ENCODE measurements at places on chromosomes 7 and 10.

DNA sequence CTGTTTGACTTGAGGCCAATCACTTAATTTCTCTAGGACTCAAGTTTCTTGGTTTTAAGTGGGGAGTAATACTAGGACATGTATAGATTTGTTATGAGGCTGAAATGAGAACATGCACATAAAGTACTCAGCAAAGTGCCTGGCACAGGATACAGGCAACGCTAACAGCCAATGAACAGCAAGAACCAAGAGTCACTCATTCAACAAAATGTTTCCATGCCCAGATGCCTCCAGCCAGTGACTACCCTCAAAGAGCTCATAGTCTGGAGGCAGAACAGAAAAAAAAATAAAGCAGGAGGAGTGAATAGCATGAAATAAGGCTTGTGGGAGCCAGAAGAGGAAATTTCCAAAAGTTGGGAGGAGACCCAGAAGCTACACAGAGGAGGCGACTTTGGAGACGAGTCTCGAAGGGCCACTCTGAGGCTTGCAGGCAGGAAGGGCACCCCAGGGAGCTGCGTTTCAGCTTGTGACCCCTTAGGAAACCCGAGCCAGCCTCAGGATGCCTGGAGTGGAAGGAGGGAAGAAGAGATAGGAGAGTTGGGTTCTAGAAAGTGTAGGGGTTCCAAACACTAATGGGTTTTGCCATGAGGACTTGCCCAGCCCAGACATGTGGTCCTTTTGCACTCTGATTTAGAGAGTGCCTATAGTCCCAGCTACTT, 70.0 kb downstream of the CXCL12 start:
- no peak overlapping the region for H3K4me3 ChIP-seq
- peaks cover 3% of the 10 kb centered on the region for H3K27me3 ChIP-seq
- H3K36me3 ChIP-seq, result no peaks in the 10 kb centered on the region

DNA sequence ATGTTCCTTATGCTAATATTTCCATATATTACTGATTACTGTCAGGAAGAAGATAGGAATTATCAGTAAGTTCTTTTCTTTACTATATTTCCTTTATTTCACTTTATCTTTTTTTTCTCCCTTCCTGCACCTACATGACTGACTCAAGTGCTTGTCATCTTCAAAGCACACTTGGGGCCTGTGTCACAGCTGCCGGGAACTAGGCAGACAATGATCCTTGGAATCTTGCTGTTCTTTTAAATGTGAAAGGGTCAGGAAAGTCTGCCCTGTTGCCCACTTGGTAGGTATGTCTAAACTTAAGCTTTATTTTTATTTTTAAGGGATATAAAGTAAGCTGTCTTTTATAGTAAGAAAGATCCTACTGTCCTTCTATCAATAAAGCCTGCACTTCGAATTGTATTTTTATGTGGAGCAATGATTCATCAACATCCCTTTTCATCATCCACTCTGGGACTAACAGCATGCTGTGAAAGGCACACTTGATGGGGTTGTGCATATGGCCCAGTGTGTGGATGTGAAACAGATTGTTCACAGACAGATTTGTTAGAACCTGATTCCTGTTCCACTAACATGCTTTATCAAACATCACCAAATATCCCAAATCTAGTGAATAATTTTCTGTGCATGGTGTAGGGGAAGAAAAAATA, 556.9 kb downstream of the DNAJB9 start:
- no peaks in the 10 kb centered on the region for H3K36me3 ChIP-seq
- H3K27ac ChIP-seq, result no peak overlapping the region
- H3K4me3 ChIP-seq, result no peak overlapping the region
- no peak for DNase-seq
- H3K4me1 ChIP-seq, result no peaks in the 10 kb centered on the region

DNA sequence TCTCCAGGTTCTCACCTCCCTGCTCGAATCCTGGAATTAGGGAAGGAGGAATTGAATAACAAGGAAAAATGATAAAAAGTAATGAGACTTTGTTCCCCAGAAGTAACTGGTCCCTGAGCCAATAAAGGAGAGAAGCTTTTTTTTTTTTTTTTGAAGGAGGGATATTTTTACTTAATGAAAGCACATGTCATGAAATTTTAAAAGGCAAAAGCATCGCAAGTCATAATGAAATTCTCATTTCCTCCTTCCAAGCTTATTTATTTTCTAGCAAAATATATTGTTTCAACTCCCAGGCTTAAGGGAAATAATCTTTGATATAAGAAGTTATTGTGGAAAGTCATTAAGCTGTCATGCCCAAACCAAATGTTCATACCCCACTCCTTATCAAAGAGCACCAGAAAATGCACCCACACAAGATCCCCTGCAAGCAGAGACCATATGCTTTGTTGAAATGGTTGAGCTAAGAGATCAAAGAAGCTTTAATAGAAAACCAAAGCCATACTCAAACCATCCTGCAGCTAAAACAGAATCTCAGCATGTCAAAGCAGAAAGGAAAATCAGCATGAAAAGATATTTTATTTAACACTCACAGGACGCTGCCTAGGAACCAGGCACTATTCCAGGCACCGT, 16.7 kb upstream of the ABCC2 start:
- peaks cover 33% of the 10 kb centered on the region for H3K36me3 ChIP-seq
- peaks cover 45% of the 10 kb centered on the region for H3K4me1 ChIP-seq
- peaks cover 2% of the 10 kb centered on the region for H3K27me3 ChIP-seq
- no peak for DNase-seq
- H3K27ac ChIP-seq, result no peak overlapping the region

DNA sequence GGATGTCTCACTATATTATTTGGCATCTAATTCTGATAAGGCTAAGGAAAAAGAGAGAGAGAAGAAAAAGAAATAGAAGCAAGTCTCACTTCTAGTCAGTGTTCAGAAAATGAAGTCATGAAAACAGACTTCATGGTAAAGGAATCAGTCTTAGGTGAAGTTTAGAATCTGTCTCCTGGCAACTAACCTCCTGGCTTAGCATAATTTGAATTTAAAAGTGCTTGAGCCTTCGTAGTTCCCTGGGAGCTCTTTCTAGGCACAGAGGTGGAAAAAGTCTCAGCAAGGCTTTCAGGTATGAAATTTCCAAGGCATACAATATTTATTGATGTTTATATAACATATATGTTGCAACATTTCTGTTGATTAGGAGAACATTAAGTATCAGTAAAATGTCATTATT, 10.4 kb downstream of the CHRM2 start:
- H3K4me1 ChIP-seq, result peaks cover 14% of the 10 kb centered on the region
- H3K36me3 ChIP-seq, result no peaks in the 10 kb centered on the region
- H3K27ac ChIP-seq, result no peak overlapping the region
- no peak overlapping the region for H3K4me3 ChIP-seq
- no peaks in the 10 kb centered on the region for H3K27me3 ChIP-seq
- no peak for DNase-seq

DNA sequence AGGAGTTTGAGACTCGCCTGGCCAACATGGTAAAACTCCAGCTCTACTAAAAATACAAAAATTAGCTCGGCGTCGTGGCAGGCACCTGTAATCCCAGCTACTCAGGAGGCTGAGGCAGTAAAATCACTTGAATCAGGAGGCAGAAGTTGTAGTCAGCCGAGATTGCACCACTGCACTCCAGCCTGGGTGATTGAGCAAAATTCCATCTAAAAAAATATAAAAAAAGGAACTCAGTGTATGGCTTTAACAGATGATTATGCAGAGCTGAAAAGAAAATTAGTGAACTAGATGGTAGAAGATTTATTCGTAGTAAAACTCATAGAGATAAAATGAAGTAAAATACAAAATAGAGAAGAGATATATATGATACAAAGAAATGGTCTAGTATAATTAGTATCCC, 12.6 kb upstream of the CNOT4 start:
- no peaks in the 10 kb centered on the region for H3K27me3 ChIP-seq
- no peak overlapping the region for H3K4me3 ChIP-seq
- no peak overlapping the region for H3K27ac ChIP-seq
- no peaks in the 10 kb centered on the region for H3K36me3 ChIP-seq
- DNase-seq, result no peak
- H3K4me1 ChIP-seq, result no peaks in the 10 kb centered on the region

- H3K36me3 ChIP-seq, result no peaks in the 10 kb centered on the region
- DNase-seq, result no peak
- H3K27me3 ChIP-seq, result peaks cover 21% of the 10 kb centered on the region
Measured at GRCh38 chr7:138700857-138701536, at the start of gene SVOPL. Gene SVOPL (minus strand): TSS chr7:138701362. CDS start chr7:138679045, 22,317 bp downstream.

GRCh38 chr10:126503392-126504062, 115.2 kb upstream of the ADAM12 start:
- H3K27me3 ChIP-seq, result peaks cover 5% of the 10 kb centered on the region
- peaks cover 13% of the 10 kb centered on the region for H3K4me1 ChIP-seq
- no peaks in the 10 kb centered on the region for H3K36me3 ChIP-seq
- no peak overlapping the region for H3K27ac ChIP-seq
- no peak for DNase-seq
- H3K4me3 ChIP-seq, result no peak overlapping the region

- peaks cover 34% of the 10 kb centered on the region for H3K36me3 ChIP-seq
- no peak overlapping the region for H3K4me3 ChIP-seq
- DNase-seq, result no peak
- peaks cover 16% of the 10 kb centered on the region for H3K4me1 ChIP-seq
Measured at GRCh38 chr7:158689488-158689887, 15.1 kb downstream of the NCAPG2 start.

DNA sequence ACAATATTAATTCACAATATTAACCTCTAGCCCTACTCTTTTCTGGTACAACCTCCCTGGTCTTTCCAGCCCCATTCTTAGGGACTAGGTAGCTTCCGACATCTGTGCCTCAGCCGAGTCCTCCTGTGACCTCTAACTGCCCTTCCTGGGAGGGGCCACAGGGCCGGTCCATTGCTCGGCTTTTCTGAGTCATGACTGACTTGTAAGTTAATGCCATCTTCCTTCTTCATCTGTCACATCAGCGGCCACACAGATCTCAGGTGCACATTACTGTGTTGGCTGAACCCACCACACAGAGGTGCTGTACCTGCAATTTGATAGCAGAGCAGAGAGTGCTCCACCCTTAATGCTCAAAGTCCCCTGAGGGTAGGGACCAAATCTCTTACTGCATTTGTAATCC, 4.1 kb upstream of the CPA4 start:
- H3K4me1 ChIP-seq, result peaks cover 48% of the 10 kb centered on the region
- no peak overlapping the region for H3K27ac ChIP-seq
- H3K4me3 ChIP-seq, result no peak overlapping the region
- peaks cover 8% of the 10 kb centered on the region for H3K27me3 ChIP-seq

- no peak within 1 kb of the TSS for H3K27ac ChIP-seq
- H3K4me1 ChIP-seq, result no peaks in the 10 kb centered on the region
- H3K27me3 ChIP-seq, result no peaks in the 10 kb centered on the region
- H3K4me3 ChIP-seq, result no peak within 1 kb of the TSS
- no peak for DNase-seq
Measured at GRCh38 chr7:37448636-37449361, at the start of gene ELMO1. Gene ELMO1 (minus strand): TSS chr7:37448864. CDS start chr7:37342690, 106,174 bp downstream.

DNA sequence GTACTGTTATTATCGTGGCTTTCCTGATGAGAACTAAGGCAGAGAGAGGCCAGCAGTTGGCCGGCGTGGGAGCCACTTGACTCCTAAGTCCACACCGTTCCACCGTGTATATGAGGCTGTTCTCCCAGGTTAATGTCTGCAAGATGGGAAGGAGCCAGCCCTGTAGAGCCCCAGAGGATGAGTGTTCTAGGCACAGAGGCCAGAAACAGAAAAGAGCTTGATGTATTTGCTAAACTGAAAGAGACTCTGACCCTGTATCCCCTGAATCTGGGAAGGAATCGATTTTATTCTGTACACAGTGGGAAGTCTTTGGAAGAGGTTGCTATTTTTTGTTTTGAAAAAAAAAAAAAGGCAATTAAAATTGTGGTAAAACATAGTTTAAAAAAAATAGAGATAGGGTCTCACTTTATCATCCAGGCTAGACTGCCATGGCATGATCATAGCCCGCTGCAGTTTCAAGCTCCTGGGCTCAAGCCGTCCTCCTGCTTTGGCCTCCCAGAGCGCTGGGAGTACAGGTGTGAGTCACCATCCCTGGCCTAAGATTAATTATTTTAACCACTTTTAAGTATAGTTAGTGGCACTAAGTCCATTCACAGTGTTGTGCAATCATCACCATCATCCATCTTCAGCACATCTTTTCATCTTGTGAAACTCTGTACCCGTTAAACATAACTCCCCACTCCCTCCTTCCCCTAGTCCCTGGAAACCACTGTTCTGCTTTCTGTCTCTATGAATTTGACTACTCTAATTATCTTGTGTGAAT, 348.8 kb downstream of the SDK1 start:
- H3K27ac ChIP-seq, result no peak overlapping the region
- DNase-seq, result no peak
- H3K4me1 ChIP-seq, result no peaks in the 10 kb centered on the region
- H3K4me3 ChIP-seq, result no peak overlapping the region
- no peaks in the 10 kb centered on the region for H3K27me3 ChIP-seq

DNA sequence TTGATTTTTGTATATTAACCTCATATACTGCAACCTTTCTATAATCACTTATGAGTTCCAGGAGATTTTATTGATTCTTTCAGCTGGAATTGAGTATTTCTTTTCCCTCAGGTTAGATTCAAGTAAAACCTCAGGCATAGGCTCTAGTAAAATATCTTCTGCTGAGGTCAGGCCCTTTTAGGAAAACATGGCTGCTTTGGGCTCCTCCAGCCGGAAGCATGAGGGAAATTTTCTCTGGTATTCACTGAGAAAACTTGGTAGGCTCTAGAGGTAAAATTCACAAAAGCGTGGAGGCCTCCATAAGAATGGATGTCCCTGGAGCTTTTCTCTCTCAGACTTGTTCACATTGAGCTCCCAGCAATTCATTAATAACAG, 56.7 kb downstream of the AKR1E2 start:
- peak overlapping the region; percentile 13 for H3K27ac ChIP-seq
- no peak for DNase-seq
- peaks cover 12% of the 10 kb centered on the region for H3K4me1 ChIP-seq
- no peaks in the 10 kb centered on the region for H3K36me3 ChIP-seq

- H3K27ac ChIP-seq, result peak overlapping the region; percentile 78
- no peaks in the 10 kb centered on the region for H3K27me3 ChIP-seq
- no peaks in the 10 kb centered on the region for H3K36me3 ChIP-seq
- DNase-seq, result peak; percentile 67
- H3K4me3 ChIP-seq, result no peak overlapping the region
Measured at GRCh38 chr7:129332254-129333035, 101.8 kb upstream of the STRIP2 start.

GRCh38 chr7:121795736-121796135, 77.2 kb upstream of the PTPRZ1 start:
- no peak overlapping the region for H3K4me3 ChIP-seq
- no peaks in the 10 kb centered on the region for H3K36me3 ChIP-seq
- H3K27ac ChIP-seq, result no peak overlapping the region
- DNase-seq, result no peak
- no peaks in the 10 kb centered on the region for H3K4me1 ChIP-seq

- H3K27me3 ChIP-seq, result no peaks in the 10 kb centered on the region
- DNase-seq, result no peak
- H3K4me3 ChIP-seq, result no peak overlapping the region
- no peaks in the 10 kb centered on the region for H3K4me1 ChIP-seq
- no peak overlapping the region for H3K27ac ChIP-seq
- no peaks in the 10 kb centered on the region for H3K36me3 ChIP-seq
Measured at GRCh38 chr7:3076700-3077099, 33.0 kb upstream of the CARD11 start.

- DNase-seq, result peak; percentile 63
- no peak overlapping the region for H3K27ac ChIP-seq
- H3K4me3 ChIP-seq, result no peak overlapping the region
- H3K36me3 ChIP-seq, result no peaks in the 10 kb centered on the region
- peaks cover 3% of the 10 kb centered on the region for H3K27me3 ChIP-seq
- peaks cover 23% of the 10 kb centered on the region for H3K4me1 ChIP-seq
Measured at GRCh38 chr10:5958077-5958476, 19.3 kb downstream of the IL15RA start.

- DNase-seq, result no peak
- peaks cover 9% of the 10 kb centered on the region for H3K4me1 ChIP-seq
- H3K36me3 ChIP-seq, result no peaks in the 10 kb centered on the region
Measured at GRCh38 chr7:13236026-13236425, 548.6 kb downstream of the ARL4A start.
